ENCODE measurements at places on chromosomes 7 and 10.

DNA sequence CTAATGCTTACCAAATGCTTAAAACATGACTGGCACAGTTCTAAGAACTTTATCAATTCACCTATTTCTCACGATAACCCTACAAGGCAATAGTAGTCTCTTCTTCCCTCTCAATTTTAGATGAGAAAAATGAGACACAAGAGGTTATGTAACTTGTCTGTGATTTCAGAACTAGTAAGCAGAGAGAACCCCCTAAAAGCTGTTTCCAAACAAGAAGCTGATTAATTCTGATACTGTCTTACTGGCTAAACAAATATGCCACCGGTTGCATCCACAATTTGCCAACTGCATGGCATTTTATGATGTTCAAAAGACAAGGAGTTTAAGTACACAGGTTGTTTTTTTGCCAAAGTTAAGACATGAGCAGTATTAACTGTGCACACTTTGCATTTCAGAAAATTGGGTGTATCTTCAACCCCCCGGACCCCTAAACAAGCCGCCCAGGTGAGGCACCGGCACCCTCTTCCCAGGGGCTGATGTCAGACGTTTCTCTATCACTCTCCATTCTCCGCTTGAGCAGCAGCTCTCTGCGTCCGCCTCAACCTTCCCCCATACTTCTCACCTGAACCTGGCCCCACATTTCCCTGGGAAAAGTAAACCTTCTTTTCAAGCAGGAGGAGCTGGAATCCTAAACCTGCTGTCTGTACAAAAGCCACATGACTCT, 21.7 kb downstream of the RSU1 start:
- DNase-seq: no peak

- no peak for DNase-seq
These were observed 31.5 kb upstream of the GRB10 start for GRCh38 chr7:50814166-50814565.

DNA sequence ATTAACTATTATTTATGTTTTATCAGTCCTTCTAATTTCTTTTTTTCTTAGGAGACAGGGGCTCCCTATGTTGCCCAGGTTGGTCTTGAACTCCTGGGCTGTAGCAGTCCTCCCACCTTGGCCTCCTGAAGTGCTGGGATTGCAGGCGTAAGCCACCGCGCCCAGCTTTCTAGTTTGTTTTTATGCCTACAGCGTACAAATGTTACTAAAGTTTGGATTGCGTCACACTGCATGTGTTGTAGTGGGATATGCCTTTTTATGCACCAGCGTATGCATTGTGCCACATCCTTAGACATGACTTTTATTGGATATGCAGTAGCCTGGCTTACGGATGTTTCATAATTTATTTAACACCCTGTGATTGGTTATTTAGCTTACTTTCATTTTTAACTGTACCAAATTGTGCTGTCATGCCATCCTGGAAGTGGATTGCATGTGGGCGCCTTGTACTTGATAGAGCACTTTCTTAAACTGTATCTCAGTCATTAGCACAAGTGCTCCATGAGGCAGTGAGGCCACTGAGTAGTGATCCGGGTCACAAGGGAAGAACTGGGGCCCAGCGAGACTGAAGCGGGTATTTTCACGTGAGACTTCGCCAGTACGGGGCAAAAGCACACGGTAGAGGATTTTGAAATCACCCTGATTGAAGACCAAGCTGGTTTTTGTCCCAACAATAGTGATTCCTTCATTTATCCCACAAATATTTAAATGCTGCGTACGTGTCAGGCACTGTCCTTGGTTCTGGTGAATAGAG, 165.0 kb downstream of the MGMT start:
- DNase-seq: no peak

DNA sequence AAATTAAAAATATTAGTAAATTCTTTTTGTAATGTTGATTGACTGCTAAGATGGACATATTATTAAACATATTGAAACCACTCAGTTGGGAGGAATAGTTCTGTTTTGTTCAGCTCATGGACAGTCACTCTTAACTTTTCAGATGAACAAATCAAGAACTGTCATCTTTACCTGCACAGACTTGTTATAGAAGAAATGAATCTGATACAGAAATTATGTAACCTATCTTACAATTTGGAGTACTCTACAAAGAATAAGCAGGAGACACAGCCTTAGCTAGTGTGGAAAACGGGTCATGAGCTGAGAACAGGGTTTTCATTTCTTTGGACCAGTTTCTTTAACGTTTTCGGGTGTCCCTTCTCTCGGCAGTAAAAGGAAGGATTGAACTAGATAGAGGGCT, 1.2 kb upstream of the ANLN start:
- no peak for DNase-seq

DNA sequence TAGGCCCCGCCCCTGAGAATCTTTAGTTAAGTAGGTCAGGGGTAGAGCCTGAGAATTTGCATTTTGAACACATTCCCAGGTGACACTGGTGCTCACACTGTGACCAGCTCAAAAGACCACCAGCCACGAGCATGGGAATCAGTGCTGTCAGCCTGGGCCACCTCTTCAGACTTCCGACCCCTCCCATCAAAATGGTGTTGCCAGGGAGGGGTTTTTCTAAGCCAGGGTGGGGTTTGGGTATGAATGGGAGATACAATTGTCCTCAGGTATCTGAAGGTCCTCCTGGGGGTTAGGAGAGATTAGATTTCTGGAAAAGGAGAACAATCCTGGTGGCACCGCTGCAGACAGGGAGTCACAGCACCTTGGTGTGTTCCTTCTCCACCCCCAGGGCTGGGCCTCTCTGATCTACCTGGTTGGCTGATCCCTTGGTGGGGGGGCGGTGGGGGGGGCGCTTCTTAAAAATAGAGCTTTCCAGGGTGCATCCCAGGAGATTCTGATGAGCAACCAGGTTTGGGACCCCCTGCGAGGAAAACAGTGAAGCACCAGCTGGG, 111.5 kb upstream of the ANLN start:
- DNase-seq: no peak

DNA sequence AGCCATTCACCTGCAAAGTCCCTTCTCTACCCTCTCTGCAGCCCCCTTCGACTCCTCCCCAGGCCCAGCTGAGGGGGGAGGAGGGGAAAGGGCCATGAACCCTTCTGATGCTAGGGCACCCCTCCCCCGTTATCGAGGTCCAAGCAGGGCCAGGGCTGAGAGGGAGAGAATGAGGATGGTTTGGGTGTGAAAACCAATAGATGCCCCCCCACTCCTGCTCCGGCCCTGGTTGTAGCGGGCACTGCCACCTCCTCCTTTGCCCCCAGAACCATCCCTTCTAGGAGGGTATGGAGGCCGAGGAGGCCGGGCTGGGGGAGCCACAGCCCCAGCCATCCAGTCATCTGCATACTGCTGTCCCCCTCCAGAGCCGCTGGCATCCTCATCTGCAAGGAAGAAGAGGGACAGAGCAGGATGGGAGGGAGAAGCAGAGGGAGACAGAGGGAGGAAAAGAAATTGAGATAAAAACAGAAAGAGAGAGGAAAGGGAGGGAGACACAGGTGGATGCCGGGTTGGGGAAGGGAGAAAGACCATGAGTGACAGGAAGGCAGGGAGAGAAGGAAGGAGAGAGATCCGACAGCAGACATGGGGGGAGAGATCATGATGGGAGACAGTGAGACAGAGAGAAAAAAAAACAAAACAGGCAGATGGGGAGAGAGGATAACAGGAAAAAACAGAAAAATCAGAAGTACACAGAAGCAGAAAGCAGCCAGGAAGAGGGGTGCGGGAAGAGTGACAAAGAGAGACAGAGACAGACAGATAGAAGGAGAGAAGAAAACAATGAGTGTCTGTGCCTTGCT, 1.9 kb upstream of the GAL3ST4 start:
- no peak for DNase-seq

DNA sequence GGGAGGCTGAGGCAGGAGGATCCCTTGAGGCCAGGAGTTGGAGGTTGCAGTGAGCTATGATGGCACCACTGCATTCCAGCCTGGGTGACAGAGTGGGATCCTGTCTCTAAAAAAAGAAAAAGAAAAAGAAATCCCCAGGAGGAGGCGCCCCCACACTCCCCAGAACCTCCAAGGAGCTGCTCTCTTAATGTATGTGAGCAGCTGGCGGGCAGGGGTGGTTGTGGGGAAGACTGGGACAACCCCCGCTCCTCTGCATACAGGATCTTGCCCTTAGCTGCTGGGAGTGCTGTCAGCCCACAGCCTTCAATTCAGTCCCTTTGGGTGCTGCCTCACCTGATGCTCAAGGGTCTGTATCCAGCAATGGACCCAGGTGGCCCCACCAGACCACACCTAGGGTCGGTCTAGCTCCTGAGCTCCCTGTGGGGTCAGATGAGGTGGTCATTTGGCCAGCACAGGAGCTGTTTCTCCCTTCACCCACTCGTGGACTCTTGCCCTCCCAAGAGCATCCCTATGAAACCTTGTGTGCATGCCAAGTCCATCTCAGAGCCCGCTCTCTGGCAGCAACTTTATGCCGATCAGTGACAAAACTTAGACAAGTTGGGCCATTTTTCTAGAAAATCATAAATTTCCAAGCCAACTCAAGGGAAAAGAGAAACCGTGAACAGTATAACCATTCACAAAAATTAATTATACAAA, 97.5 kb downstream of the CREM start:
- no peak for DNase-seq

- no peak for DNase-seq
These were observed 1.4 kb upstream of the ZYX start for GRCh38 chr7:143379611-143380259.

DNA sequence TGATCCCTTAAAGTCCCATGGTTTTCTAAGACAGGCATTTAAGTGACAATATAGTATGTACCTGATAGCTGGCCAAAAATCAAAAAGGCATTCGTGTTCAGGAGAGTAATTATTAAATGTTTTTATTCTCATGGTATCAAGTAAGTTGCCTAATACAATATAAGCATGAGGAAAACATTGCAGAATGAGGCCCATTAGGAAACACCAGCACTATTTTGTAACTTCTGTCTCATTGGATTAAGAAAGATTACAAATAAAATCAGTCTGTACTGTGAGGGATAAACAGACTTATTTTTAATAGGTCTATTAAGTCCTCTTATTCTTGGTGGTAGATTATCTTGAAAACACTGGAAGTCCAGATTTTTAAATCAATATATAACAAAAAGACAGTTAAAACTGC, 110.1 kb downstream of the SNX13 start:
- no peak for DNase-seq

DNA sequence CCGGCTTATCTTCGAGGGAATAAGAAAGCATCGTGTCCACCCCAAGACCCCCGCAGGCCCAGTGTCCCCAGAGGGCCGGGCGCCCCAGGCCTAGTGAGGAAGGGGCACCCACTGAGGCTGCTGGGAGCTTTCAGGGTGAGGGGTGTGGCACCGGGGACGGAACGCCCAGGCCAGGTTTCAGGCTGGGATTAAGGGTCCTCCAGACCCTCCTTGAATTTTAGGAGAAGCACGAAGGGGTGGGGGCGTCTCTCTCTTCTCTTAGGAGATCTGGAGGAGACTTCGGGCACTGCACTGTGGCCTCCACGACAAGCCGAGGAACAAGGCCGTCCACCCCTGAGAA, 96.8 kb downstream of the PDGFA start:
- DNase-seq: no peak

GRCh38 chr7:49400891-49401550, 372.4 kb upstream of the VWC2 start:
- no peak for DNase-seq

DNA sequence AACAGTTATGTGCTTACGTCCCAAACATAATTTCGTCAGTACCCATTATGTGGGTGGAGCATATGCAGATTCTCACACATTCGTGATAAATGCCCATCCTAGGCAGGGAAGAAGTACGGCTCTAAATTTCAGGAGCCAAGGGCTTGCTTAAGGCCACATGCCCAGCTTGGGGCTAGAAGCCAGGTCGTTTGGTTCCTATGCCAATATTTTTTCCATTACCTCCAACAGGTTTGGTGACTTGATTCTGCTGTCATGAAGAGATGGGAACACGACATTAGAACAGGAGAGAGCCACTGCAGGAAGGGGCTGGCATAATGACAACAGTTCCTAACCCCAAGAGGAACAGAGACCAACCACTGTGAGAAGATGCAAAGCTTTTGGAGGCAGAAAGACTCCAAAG, 85.1 kb downstream of the HIPK2 start:
- DNase-seq: no peak

GRCh38 chr10:111102359-111102837, 25.6 kb downstream of the ADRA2A start:
- DNase-seq: no peak

DNA sequence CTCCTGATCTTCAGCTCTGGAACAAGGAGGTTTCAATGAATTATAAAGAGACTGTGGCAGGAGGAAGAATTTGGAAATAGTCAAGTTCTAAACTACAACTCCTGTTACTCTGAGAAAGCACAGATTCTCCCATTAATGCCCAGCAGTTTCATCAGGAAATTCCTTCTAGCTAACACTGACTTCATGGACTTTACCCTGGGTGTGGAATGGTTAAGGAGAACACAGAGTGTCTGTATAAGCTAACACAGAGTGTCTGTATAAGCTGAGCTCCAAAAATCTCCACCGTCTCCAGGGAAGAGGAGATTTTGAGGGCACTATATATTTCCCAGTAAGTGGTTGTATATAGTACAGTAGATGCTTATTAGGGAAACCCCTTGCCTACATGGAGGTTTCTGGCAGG, 675.5 kb downstream of the XPNPEP1 start:
- no peak for DNase-seq

DNA sequence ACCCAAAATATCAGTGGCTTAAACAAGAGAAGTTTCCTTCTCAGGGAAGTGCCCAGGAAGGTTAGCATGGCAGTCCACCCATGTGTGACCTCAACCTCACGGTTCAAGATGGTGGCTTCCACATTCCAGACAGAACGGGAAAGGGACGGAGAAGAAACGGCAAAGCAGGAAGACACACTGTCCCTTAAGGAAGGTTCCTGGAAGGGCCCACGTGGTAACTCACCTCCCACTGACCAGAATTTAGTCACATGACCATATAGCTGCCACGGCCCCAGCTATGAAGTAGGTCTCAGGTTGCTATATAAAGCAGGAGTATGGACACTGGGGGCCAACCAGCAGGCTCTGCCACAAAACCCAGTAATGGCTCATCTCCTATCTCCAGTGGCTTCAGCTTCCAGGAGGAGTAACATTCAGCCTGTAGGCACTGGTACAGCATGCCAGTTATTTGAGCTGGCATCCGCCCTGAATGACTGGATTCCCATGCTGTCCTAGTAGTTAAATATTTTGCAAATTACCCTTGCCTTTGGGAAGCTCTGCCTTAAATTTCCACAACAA, 278.5 kb upstream of the KLF14 start:
- DNase-seq: no peak

DNA sequence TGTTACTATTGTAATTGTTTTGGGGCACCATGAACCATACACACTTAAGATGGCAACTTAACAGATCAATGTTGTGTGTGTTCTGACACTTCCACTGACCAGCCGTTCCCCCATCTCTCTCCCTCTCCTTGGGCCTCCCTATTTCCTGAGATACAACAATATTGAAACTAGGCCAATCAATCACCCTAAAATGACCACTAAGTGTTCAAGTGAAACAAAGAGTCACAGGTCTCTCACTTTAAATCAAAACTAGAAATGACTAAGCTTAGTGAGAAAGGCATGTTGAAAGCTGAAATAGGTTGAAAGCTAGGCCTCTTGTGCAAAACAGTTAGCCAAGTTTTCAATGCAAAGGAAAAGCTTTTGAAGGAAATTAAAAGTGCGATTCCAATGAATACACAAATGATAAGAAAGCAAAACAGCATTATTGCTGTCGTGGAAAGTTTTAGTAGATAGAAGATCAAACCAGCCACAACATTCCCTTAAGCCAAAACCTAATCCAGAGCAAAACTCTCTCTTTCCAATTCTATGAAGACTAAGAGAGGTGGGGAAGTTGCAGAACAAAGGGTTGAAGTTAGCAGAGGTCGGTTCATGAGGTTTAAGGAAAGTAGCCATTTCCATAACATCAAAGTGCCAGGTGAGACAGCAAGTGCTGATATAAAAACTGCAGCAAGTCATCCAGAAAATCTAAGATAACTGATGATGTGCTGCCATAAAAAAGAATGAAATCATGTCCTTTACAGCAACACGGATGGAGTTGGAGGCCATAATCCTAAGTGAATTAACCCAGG, 90.6 kb downstream of the MTPN start:
- no peak for DNase-seq
